ENCODE measurements at places on chromosomes 12 and 14.

GRCh38 chr14:51457843-51458562 is 193.7 kb upstream of the FRMD6 start:
- no peak for DNase-seq

- no peak for DNase-seq
Observed at GRCh38 chr14:51554339-51554920, 97.3 kb upstream of the FRMD6 start.

DNA sequence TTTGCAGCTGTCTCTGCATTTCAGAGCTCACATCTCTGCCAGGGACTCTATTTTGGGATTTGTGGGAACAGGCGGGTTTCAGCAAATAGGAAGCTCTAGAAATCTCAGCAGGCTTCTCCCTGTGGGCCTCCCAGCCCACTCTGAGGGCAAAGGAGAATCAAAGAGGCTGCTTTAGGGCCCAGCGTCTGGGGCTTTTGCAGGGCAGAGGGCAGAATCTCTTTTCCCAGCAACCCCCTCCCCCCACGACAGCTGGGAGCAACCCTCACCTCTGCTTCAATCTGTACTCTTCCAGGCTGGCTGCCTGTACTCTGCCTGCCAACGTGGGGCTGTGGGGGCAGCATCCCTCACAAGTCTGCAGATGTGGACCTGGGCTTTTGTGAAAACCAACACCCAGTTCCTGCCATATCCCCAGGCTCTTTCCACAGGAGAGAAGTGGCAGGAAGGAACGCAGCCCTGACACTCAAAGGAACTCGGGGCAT is 529.6 kb upstream of the TBX3 start:
- DNase-seq, result no peak

DNA sequence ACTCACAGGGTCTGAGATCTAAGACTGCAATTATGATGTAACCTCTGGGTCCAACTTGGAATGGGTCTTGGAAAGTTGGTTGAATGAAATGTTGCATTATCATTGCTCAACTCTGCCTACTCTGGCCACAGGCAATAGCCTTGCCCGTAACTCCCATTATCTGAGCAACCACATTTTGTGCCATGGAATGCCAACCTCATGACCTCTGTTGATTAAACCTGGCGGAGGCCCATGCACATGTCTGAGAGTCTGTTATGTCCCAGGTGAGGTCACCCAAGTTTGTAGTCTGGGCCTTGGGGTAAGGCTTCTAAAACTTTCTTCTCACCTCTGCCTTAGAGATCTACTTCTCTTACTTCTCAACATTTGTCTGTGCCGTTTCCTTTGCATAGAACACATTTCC is 140.9 kb downstream of the TBX5 start:
- DNase-seq, result no peak

DNA sequence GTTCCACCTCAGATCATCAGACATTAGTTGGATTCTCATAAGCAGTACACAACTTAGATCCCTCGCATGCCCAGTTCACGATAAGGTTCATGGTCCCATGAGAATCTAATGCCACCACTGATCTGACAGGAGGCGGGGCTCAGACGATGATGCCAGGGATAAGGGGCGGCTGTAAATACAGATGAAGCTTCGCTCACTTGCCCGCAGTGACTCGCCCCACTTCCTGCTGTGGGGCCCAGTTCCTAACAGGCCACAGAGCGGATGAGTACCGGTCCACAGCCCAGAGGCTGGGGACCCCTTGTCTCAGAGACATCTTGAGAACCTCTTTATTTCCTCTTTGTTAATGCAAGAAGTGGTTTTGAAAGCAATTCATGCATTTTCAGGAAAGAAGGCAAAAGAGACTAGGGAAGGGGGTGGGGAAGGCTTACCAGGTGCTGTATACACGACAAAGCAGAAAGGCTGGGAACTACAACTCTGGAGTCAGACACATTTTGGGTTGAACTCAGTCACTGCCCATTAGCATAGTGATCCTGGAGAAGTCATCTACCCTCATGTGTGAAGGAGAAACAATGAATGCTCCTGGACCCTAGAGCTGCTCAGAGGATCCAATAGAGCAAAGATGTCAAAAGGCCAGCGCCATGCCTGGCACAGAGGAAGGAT is 68.7 kb downstream of the EID3 start:
- no peak for DNase-seq

GRCh38 chr14:65476273-65476941 is 63.9 kb downstream of the FUT8 start:
- DNase-seq, result no peak

GRCh38 chr12:23060161-23060560 is 435.2 kb downstream of the ETNK1 start:
- DNase-seq, result no peak

- peak; percentile 71 for DNase-seq
Observed at GRCh38 chr14:54805445-54806322, 96.9 kb downstream of the GCH1 start.

DNA sequence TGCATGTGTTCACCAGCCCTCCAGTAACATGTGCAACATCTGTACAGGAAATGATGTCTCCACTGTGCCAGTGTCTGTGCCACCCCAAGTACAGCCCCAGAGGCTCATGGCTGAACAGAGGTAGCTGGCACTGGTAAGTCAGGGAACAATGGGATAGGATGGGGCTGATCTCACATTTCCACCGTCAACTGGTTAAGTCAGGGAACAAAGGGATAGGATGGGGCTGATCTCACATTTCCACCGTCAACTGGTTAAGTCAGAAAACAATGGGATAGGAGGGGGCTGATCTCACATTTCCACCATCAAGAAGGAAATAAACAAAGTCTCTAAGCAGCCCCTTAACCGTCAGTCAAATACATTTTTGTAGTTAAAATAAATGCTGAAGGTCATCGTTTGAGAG is 246.6 kb downstream of the TMEM132D start:
- DNase-seq, result no peak

GRCh38 chr14:70803321-70804310 is 5.7 kb downstream of the MAP3K9 start:
- DNase-seq, result no peak

DNA sequence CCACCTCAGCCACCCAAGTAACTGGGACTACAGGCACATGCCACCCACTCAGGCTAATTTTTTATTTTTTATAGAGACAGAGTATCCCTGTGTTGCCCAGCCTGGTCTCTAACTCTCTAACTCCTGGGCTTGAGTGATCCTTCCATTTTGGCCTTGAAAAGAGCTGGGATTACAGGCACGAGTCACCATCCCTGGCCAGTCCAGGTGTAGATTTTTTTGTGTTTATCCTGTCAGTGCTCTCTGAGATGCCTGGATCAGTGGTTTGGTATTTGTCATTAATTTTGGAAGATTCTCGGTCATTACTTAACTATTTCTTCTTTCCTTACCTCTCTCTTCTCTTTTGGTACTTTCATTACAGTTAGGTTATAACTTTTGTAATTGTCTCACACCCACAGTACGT is 5.3 kb upstream of the HIF1A start:
- DNase-seq, result no peak

GRCh38 chr12:54431911-54432814 is 13.1 kb upstream of the ITGA5 start:
- DNase-seq, result no peak

- DNase-seq, result no peak
Observed at GRCh38 chr12:27970401-27971120, 2.0 kb downstream of the PTHLH start.

DNA sequence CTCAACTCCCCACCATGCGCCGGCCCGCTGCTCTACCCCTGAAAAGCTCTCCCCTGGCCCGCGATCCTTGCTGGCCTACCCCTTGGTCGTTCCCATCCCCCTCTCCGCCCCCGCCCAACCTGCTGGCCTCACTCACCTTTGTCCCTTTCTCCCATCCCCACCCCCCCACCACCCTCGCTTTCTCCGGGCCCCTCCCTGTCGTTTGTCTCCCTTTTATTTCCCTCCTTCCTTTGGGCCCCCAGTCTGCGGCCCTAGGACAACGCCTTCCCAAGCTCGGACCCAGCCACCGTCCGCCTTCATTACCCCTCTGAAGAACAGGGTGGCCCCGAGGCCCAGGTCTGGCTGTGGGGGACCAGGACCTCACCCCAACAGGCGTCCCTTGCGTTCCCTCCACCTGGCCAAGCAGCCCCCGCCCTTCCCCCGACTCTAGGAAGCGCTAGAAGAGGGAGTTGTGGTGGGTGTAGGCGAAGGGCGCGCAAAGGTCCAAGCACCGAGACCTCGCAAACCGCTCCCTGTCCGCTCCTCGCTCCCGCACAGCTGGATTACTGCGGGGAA is 6.9 kb upstream of the SLC7A7 start:
- DNase-seq, result no peak

- DNase-seq, result no peak
Observed at GRCh38 chr14:101705733-101706508, 55.6 kb upstream of the PPP2R5C start.

- peak; percentile 44 for DNase-seq
Observed at GRCh38 chr12:2691345-2692071, 103.3 kb upstream of the FKBP4 start.

- DNase-seq, result no peak
Observed at GRCh38 chr12:89947437-89948270, 239.0 kb upstream of the ATP2B1 start.

- no peak for DNase-seq
Observed at GRCh38 chr14:61607570-61608244, 87.6 kb upstream of the HIF1A start.

GRCh38 chr12:39672976-39673375 is 53.4 kb upstream of the ABCD2 start:
- DNase-seq, result no peak

- DNase-seq, result no peak
Observed at GRCh38 chr14:53147208-53147607, 5.9 kb downstream of the DDHD1 start.

DNA sequence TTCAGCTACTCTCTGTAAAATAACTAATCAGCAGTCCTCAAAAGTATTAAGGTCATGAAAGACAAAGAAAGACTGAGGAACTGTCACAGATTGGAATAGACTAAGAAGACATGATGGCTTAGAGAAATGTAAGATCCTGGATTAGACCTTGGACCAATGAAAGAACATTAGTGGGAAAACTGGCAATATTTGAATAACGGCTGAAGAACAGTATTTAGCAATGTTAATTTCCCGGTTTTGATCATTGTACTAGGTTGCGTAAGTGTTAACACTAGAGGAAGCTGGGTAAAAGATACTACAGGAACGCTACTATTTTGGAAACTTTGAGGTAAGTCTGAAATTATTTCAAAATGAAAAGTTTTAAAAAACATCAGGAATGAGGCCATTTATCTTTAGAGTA is 98.8 kb upstream of the RESF1 start:
- no peak for DNase-seq

DNA sequence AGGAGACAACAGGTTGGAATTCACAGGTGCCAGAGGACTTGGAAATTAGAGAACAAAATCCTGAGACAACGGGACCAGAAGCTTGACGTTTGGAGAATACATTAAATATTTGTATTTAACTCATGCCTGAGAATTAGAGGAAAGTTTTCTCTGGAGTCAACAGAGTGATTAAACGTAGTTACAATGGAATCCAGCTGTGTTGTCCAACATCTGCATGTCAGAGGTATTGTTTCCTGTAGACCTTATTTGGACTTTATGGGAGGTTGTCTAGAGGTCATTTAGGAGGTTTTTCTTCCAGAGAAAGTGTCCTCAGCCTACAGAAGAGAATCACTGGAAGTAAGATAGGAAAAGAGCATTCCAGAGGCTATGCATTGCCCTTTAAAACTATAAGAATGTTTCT is 45.1 kb upstream of the RERGL start:
- no peak for DNase-seq

GRCh38 chr12:33690562-33690961 is 250.9 kb upstream of the SYT10 start:
- DNase-seq, result no peak

GRCh38 chr14:50070230-50070629 is 46.1 kb downstream of the VCPKMT start:
- DNase-seq, result no peak

DNA sequence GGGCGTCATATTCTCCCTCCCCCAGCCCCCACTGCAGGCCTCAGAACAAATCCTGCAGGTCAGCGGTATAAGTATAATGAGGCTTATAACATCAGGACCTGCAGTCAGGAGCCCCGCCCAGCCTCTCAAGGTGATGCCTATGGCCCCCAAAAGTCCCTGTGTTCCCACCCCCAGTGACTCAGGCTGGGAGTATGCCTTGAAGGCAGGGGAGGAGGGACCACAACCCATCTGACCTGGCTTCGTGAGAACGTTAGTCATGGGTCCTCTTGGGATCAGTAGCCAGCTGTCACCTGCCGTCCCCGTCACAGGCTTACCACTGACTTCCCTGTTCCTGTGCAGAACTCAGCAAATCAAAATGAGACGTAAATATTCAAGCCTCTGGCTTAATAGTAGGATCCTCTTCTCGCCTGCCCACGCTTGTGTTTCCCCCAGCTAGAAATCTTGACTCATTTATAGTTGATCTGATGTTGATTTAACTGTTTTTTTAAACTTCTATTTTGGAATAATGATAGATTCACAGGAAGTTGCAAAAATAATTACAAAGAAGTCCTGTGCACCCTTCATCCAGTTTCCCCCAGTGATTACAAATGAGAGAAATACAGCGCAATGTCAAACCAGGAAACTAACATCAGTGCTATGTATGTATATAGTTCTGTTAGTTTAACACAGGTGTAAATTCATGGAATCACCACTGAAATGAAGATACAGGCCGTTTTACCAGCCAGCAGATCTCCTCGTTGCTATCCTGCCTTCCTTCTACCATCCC is 107.5 kb downstream of the ADGRD1 start:
- DNase-seq, result no peak

- DNase-seq, result no peak
Observed at GRCh38 chr12:29673346-29673745, 110.4 kb downstream of the TMTC1 start.

DNA sequence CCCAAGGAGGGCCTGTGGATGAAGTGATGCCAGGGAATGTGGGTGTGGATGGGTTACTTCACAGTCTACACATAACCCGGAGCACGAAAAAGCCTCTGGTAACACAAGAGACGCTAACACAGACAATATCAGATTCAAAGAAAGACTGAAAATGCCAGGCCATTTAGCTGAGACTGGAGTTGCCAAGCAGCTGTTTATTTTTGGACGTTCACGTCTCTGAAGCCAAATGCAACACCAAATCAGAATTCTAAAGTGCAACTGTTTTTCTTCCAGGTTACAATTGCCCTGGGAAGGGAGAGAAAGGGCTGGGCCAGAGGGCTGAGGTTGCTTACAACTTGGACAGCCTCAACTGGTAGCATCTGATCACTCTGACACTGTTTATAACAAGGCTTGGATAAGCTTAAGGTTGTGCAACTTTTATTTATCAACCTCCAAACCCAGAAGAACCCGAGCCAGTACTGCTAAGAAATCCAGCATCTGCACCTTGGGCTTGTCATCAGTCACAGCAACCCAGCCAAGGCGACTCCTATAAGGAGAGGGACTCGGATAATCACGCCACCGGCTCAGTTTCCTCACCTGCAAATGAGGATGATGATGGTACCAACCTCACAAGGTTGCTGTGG is 24.8 kb downstream of the NUAK1 start:
- DNase-seq, result no peak
